ENCODE measurements at places on chromosomes 2 and 18.

DNA sequence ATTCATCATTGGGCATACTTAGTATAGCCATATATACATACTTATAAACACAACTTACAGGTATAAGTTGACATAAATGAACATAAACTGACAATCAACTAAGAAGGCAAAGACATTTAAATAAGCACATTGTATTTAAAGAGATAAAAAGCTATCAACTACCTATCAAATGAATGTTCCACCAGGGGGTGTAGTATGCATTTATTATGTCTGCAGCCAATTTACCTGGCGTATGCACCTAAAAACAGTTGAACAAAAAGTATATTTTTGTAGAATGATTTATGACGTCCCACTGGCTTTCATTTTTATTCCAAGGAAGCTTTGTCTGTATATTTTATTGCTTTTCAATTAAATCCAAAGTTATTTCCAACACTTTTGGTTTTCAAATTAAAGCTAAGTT is 323.5 kb downstream of the AFF3 start:
- H3K27me3 ChIP-seq = no peaks in the 10 kb centered on the region
- no peaks in the 10 kb centered on the region for H3K36me3 ChIP-seq
- H3K4me3 ChIP-seq = no peak overlapping the region
- no peak for DNase-seq
- H3K27ac ChIP-seq = no peak overlapping the region

DNA sequence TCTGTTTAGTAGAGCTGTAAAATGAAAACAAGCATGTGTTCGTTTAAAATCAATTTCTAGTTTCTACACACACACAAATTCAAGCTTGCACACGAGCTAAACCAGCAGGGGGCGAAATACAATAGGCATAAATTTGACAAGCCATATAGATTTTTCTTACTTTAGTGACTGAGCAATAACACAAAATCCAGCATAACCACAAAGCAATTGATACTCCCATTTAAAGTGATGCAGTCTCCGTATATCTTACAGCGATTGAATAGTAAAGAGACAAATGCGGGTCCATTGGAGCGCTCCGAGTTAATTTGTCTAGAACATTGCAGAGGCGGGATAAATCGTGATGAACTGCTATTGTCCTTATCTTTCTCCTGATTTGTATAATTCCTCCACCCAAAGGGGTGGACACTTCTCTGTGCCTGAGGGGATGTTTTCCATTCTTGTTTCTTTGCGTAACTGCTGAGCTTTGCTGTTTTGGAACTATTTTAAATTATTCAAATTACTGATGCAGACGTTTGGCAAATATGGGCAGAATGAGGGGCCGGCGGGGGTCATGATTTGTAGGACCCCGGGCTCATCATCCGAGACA is 1.2 kb upstream of the AFTPH start:
- peaks cover 18% of the 10 kb centered on the region for H3K4me1 ChIP-seq
- peak; percentile 87 for DNase-seq
- H3K27ac ChIP-seq = peak overlapping the region; percentile 94
- H3K36me3 ChIP-seq = peaks cover 1% of the 10 kb centered on the region
- H3K4me3 ChIP-seq = peak overlapping the region; percentile 99

GRCh38 chr18:33210575-33211189 is 229.8 kb downstream of the CCDC178 start:
- H3K27me3 ChIP-seq = no peaks in the 10 kb centered on the region
- H3K36me3 ChIP-seq = no peaks in the 10 kb centered on the region
- H3K4me1 ChIP-seq = no peaks in the 10 kb centered on the region

- no peak overlapping the region for H3K4me3 ChIP-seq
- DNase-seq = peak; percentile 70
- no peaks in the 10 kb centered on the region for H3K27me3 ChIP-seq
- H3K4me1 ChIP-seq = peaks cover 95% of the 10 kb centered on the region
- H3K36me3 ChIP-seq = peaks cover 3% of the 10 kb centered on the region
- H3K27ac ChIP-seq = peak overlapping the region; percentile 69
These were observed 24.1 kb downstream of the INPP4A start for GRCh38 chr2:98468621-98469236.

DNA sequence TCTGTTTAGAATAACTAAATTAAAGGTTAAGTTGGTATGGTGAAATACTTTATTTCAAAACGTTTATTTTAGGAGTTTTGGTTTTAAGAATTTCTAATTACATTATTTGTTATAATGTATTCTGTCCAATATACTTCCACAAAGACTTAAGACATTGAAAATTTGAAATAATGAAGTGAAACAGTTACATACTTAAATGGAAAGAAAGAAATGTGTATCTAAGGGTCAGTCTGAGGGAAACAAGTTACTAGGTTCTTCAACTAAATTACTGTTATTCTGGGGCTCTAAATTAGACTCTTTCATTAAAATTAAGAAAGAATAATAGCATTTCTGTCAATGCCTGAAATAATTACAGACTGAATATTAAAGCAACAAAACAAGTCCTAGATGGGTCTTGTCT is 7.7 kb downstream of the HTR2B start:
- peaks cover 4% of the 10 kb centered on the region for H3K4me1 ChIP-seq
- no peak overlapping the region for H3K4me3 ChIP-seq
- H3K27me3 ChIP-seq = no peaks in the 10 kb centered on the region
- no peak for DNase-seq
- no peak overlapping the region for H3K27ac ChIP-seq
- peaks cover 12% of the 10 kb centered on the region for H3K36me3 ChIP-seq

GRCh38 chr18:5237083-5237722 is 40.1 kb upstream of the AKAIN1 start:
- H3K4me1 ChIP-seq = peaks cover 43% of the 10 kb centered on the region
- peak overlapping the region; percentile 80 for H3K4me3 ChIP-seq
- H3K27me3 ChIP-seq = no peaks in the 10 kb centered on the region
- peaks cover 36% of the 10 kb centered on the region for H3K36me3 ChIP-seq
- H3K27ac ChIP-seq = peak overlapping the region; percentile 94

DNA sequence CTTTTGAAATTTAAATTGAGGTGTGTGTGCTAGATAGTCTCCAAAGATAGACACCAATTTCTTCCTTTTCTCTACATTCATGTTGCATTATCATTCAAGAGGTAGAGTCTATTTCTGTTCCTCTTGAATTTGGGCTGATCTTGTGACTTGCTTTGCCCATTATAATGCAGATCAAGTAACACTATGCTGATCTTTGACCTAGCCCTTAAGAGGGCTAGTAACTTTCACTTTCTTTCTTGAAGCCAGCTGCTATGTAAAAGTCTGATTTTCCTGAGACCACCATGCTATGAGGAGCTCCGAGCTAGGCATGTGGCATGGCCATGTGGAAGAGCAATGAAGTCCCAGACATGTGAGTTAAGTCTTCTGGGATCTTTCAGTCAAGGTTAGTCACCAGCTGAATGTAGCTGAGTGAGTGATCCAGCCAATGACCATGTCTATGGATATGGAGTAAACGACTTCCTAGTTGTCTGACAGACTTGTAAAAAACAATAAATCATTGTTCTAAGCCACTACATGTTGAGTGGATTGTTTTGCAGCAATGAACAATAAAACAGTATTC is 189.4 kb upstream of the CWC22 start:
- H3K36me3 ChIP-seq = no peaks in the 10 kb centered on the region
- no peak for DNase-seq
- H3K27me3 ChIP-seq = peaks cover 8% of the 10 kb centered on the region

GRCh38 chr2:212904646-212905045 is 246.8 kb downstream of the IKZF2 start:
- no peaks in the 10 kb centered on the region for H3K36me3 ChIP-seq
- H3K27me3 ChIP-seq = peaks cover 3% of the 10 kb centered on the region
- no peak overlapping the region for H3K27ac ChIP-seq
- H3K4me3 ChIP-seq = no peak overlapping the region
- no peaks in the 10 kb centered on the region for H3K4me1 ChIP-seq

DNA sequence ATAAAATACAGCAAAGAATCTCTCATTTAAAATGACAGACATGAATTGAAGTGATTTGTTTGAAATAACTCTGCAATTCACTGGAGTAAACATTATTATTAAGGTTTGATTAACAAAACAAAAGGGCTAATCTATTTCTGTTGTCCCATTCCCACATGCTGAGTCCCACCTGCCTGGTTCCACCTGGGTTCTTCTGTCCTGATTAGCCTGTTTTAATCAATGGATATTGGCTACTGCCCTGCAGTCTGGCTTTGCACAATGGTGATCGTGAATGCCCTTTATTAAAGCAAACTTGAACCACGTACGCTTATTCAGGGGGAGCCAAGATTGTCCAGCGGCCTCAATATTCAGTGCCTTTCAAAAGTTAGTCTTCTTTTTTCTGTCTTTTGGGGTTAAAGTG is 72.8 kb upstream of the CDH19 start:
- DNase-seq = no peak
- H3K4me1 ChIP-seq = no peaks in the 10 kb centered on the region
- no peak overlapping the region for H3K4me3 ChIP-seq
- no peaks in the 10 kb centered on the region for H3K36me3 ChIP-seq
- H3K27me3 ChIP-seq = no peaks in the 10 kb centered on the region
- H3K27ac ChIP-seq = no peak overlapping the region

GRCh38 chr18:13583576-13584550 is 142.5 kb downstream of the FAM210A start:
- H3K4me3 ChIP-seq = no peak overlapping the region
- H3K27me3 ChIP-seq = no peaks in the 10 kb centered on the region
- peaks cover 7% of the 10 kb centered on the region for H3K36me3 ChIP-seq
- H3K27ac ChIP-seq = no peak overlapping the region
- H3K4me1 ChIP-seq = peaks cover 42% of the 10 kb centered on the region
- DNase-seq = no peak

GRCh38 chr2:37287966-37288365 is 36.7 kb downstream of the PRKD3 start:
- no peaks in the 10 kb centered on the region for H3K4me1 ChIP-seq
- DNase-seq = peak; percentile 59
- H3K4me3 ChIP-seq = no peak overlapping the region
- peaks cover 23% of the 10 kb centered on the region for H3K36me3 ChIP-seq

DNA sequence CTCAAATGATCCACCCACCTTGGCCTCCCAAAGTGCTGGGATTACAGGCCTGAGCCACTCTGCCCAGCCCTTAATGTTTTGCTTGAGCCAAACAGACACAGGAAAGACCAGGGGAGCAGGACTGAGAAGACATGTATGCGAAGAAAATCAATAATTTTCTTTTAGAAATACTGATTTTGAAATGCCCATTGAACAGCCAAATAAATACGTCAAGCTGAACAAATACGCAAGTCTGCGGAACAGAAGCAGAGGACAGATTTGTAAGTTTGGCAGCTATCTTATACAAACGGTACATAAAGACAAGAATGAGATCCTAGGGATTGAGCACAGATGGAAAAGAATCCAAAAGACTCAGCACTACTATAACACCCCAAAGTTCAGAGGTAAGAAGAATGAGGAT is 20.8 kb downstream of the SF3B1 start:
- H3K27ac ChIP-seq = no peak overlapping the region
- peaks cover 48% of the 10 kb centered on the region for H3K36me3 ChIP-seq
- no peak for DNase-seq
- H3K4me3 ChIP-seq = no peak overlapping the region

DNA sequence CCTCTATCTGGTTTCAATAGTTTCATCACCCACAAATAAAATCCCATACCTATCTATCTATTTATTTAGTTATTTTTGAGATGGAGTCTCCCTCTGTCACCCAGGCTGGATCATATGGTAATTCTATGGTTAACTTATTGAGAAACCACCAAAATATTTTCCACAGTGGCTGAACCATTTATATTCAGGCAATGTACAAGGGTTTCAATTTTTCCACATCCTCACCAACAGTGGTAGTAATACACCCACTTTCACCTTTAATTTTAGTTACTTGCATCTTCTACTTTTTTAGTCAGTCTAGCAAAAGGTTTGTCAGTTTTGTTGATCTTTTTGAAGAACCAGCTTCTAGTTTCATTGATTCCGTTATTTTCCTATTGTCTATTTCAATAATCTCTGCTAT is 46.1 kb upstream of the PHLPP1 start:
- no peaks in the 10 kb centered on the region for H3K36me3 ChIP-seq
- H3K27ac ChIP-seq = no peak overlapping the region
- no peak for DNase-seq
- no peak overlapping the region for H3K4me3 ChIP-seq

GRCh38 chr18:7301094-7301493 is 70.2 kb downstream of the LRRC30 start:
- no peaks in the 10 kb centered on the region for H3K36me3 ChIP-seq
- H3K4me3 ChIP-seq = no peak overlapping the region
- no peak overlapping the region for H3K27ac ChIP-seq
- no peaks in the 10 kb centered on the region for H3K4me1 ChIP-seq
- no peak for DNase-seq

DNA sequence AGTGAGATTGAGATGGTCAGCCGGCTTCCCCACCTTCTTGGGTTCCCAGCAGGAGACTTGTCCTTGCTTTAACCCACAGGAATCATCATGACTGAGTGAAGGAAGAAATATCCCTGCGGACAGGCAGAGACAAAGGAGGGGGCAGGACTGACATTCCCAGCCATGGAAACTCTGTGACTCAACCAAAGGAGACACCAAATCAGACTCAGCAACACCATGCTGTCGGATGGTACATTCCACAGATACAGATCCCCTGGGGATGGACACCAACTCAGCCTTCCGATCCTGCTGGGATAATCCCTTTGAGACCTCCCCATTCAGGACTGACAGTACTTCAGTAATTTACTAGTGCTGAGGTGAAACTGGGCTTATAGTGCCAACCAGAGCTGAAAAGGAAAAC is 518.3 kb downstream of the XIRP2 start:
- no peaks in the 10 kb centered on the region for H3K4me1 ChIP-seq
- H3K27me3 ChIP-seq = no peaks in the 10 kb centered on the region
- no peaks in the 10 kb centered on the region for H3K36me3 ChIP-seq
- H3K27ac ChIP-seq = no peak overlapping the region
- no peak overlapping the region for H3K4me3 ChIP-seq

DNA sequence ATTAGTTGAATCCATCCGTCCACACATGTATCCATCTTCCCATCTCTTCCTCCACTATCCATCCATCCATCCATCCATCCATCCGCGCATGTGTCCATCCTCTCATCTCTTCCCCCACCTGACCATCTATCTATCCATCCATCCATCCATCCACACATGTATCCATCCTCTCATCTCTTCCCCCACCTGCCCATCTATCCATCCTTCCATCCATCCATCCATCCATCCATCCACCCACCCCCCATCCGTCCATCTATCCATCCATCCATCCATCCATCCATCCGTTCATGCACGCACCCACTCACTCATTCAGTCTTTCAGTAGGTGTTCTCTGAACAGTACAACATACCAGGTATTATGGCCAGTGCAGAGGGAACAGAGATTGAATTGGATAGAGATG is 18.9 kb upstream of the GREB1 start:
- no peaks in the 10 kb centered on the region for H3K4me1 ChIP-seq
- peaks cover 4% of the 10 kb centered on the region for H3K27me3 ChIP-seq
- no peak overlapping the region for H3K4me3 ChIP-seq

DNA sequence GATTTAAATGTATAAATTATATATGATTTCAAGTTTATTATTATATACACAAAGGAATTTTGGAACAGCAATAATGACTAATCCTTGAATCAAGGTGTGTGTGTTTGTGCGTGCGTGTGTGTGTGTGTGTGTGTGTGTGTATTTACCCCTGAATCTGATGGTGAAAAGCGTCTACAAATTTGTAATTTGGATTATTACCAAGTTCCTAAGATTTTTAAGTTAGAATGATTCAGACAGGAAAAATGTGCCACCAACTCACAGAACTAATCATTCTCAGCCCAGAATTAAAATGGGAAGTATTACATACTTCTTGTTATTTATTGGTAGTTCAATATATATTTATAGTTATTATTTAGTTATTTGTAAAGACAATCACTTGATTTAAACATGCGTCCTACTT is 12.3 kb downstream of the CALCRL start:
- no peaks in the 10 kb centered on the region for H3K27me3 ChIP-seq
- no peak overlapping the region for H3K27ac ChIP-seq
- DNase-seq = no peak

- DNase-seq = no peak
- no peaks in the 10 kb centered on the region for H3K4me1 ChIP-seq
- no peaks in the 10 kb centered on the region for H3K27me3 ChIP-seq
- peaks cover 4% of the 10 kb centered on the region for H3K36me3 ChIP-seq
- H3K27ac ChIP-seq = no peak overlapping the region
These were observed 140.9 kb downstream of the CAPN13 start for GRCh38 chr2:30666266-30666874.

All from activated naive CD4-positive, alpha-beta T cell treated with anti-CD3 and anti-CD28 coated beads for 36 hours (primary cell).